ENCODE measurements at places on chromosomes 1 and 21. TPM values are rescaled to one million over a fixed set of nuclear protein-coding genes. Genes with fewer than 3 reads are reported as not detected.

DNA sequence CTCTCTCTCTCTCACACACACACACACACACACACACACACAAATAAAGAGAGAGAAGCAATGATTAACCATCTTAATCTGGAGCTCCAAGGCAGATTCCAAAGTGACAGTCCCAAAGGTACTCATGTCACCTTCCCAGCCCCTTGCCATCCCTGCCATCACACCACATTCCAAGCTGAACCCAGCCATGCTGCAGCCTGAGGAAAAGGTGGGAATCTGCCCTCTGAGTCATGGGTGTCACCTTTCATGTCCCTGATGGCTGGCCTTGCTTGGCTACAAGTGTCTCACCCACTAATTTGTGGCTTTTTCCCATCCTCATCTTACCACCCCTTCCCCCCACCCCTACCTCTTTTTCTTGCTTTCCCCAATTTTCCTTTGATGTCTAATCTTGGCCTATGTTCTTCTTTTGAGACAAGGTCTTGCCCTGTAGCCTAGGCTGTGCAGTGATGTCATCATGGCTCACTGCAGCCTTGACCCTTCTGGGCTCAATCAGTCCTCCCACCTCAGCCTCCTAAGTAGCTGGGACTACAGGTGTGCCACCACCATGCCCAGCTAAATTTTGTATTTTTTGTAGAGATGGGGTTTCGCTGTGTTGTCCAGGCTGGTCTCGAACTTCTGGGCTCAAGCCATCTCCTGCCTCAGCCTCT is 3.2 kb downstream of the ANXA9 start:
- H3K4me3 ChIP-seq, result no peak overlapping the region
- no peak for DNase-seq
- H3K4me1 ChIP-seq, result no peaks in the 10 kb centered on the region
- H3K36me3 ChIP-seq, result no peaks in the 10 kb centered on the region

DNA sequence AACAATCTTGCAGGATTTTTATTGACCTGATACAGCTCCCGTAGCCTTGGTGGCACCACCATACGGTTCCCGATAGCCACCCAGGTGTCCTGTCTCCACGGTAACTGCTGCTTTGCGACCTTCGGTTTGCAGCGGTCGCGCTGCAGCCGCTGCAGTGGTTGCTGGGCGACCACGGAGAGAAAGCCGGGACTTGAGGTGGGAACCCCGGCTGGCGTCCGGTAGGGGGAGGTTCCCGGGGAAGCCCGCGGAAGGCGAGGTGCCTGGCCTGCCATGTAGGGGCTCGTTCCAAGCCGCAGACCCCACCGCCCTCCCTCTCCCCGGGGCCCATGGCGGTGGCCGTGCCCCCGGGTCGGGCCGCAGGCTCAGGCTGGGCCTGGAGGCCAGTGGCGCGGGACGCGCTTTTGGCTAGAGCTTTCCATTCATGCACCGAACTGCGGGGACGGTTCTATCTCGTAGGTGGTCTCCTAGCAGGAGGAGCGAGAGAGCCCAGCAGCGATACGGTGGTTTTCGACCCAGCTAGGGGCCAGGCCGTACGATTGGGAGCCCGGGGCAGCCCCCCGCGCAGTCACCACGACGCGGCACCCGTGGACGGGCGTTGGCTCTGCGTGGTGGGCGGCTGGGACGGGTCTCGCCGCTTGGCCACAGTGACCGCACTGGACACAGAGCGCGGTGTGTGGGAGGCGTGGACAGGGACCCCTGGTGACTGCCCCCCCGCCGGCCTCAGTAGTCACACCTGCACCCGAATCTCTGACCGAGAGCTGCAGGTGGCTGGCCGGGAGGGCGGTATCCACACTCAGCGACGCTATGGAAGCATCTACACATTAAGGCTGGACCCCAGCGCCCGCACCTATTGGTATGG is at the start of gene KLHDC9:
Gene KLHDC9 (plus strand): TSS at position 152 of the 859 bp plus-strand sequence. CDS start 175 bp downstream, at position 327.
- peak within 1 kb of the TSS; percentile 60 for H3K4me3 ChIP-seq
- peaks cover 34% of the 10 kb centered on the region for H3K36me3 ChIP-seq
- no peaks in the 10 kb centered on the region for H3K27me3 ChIP-seq
- DNase-seq, result no peak
- no peak within 1 kb of the TSS for H3K27ac ChIP-seq
- H3K4me1 ChIP-seq, result peaks cover 37% of the 10 kb centered on the region

Gene SLAMF8
- 2.6 TPM for polyA plus RNA-seq

- no peak for DNase-seq
- H3K4me3 ChIP-seq, result no peak overlapping the region
- H3K4me1 ChIP-seq, result peaks cover 21% of the 10 kb centered on the region
Observed at GRCh38 chr21:45211661-45212060, 76.0 kb downstream of the POFUT2 start.

DNA sequence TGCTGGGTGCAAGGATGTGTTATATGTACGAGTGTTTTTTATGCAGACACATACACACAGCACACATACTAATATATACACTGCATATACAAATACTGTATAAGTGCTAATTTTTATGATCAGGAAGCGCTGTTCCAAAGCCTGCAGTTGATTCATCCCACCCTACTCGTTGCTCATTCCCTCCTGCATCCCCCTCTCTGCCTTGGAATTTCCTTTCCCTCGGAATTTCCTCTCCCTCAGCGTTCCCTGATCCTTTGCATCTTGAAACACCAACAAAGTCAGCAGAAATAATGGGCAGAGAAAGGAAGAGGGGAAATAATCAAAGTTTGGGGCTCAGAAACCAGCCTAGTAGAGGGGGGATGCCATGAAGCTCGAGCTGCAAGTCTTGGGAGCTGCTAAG is 98.9 kb downstream of the CSMD2 start:
- no peaks in the 10 kb centered on the region for H3K27me3 ChIP-seq
- H3K36me3 ChIP-seq, result no peaks in the 10 kb centered on the region
- no peak overlapping the region for H3K4me3 ChIP-seq
- no peaks in the 10 kb centered on the region for H3K4me1 ChIP-seq

Gene SPATA21
- not detected for polyA plus RNA-seq

DNA sequence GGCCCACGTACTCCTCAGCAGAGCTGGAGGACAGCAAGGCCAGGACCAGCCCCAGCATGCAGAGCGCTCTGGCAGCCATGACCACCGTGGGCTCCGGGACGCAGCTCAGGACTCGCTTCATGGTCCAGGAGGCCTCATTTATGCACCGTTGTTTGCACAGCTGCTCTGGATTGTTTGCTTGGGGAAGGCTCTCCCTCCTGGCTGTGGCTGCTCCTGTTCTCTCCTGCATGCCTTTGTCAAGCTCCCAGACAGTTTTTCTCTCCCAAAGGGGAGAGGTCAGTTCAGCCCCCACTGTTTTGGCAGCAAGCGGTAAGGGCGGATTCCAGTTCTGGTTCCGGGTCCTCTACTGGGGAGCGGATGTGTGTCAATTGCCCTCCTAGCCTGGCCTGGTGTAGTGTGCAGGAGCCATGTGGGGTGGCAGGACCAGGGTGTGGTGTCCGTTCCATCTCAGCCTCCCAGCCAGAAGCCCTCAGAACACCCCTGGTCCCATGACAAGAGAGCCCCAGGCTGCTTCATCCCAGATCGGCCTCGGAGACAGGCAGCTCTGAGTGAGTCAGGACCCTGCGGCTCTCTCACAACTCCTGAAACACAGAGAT is at the start of gene TFF3:
Gene TFF3 (minus strand): TSS at position 114 of the 596 bp plus-strand sequence. CDS start 35 bp downstream, at position 79.
- no peak within 1 kb of the TSS for H3K27ac ChIP-seq
- DNase-seq, result no peak
- H3K27me3 ChIP-seq, result no peaks in the 10 kb centered on the region
- H3K4me1 ChIP-seq, result peaks cover 16% of the 10 kb centered on the region

DNA sequence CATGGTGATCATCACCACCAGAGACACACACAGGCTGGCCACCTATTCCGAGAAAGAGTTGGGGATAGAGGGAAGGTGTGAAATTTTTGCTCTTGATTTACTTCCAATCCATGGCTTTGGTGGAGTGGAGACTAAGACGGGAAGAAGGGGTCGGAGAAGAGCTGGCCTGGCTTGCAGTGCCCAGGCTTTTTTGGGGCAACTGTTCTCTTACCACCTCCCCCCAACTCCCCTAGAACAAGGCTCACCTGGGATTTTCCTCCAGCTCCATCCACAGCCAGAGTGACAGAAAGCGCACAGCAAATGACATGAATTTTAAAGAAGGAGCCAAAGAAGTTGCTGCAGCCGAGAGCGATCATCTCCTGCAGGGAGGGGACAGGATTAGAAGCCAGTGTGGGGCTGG is 16.0 kb downstream of the SLC26A9 start:
- no peak overlapping the region for H3K27ac ChIP-seq
- H3K4me1 ChIP-seq, result peaks cover 34% of the 10 kb centered on the region
- no peaks in the 10 kb centered on the region for H3K27me3 ChIP-seq
- H3K4me3 ChIP-seq, result no peak overlapping the region

GRCh38 chr1:16905868-16906702 is 10.3 kb downstream of the RNU1-2 start:
- peaks cover 22% of the 10 kb centered on the region for H3K4me1 ChIP-seq
- no peak overlapping the region for H3K4me3 ChIP-seq
- no peak for DNase-seq
- peak overlapping the region; percentile 87 for H3K27ac ChIP-seq
- no peaks in the 10 kb centered on the region for H3K36me3 ChIP-seq

Measured in CD14-positive monocyte (primary cell).